CD8-positive, alpha-beta memory T cell (primary cell): ENCODE measurements at places on chromosomes 7 and 10. TPM values are rescaled to one million over a fixed set of nuclear protein-coding genes. Genes with fewer than 3 reads are reported as not detected.

DNA sequence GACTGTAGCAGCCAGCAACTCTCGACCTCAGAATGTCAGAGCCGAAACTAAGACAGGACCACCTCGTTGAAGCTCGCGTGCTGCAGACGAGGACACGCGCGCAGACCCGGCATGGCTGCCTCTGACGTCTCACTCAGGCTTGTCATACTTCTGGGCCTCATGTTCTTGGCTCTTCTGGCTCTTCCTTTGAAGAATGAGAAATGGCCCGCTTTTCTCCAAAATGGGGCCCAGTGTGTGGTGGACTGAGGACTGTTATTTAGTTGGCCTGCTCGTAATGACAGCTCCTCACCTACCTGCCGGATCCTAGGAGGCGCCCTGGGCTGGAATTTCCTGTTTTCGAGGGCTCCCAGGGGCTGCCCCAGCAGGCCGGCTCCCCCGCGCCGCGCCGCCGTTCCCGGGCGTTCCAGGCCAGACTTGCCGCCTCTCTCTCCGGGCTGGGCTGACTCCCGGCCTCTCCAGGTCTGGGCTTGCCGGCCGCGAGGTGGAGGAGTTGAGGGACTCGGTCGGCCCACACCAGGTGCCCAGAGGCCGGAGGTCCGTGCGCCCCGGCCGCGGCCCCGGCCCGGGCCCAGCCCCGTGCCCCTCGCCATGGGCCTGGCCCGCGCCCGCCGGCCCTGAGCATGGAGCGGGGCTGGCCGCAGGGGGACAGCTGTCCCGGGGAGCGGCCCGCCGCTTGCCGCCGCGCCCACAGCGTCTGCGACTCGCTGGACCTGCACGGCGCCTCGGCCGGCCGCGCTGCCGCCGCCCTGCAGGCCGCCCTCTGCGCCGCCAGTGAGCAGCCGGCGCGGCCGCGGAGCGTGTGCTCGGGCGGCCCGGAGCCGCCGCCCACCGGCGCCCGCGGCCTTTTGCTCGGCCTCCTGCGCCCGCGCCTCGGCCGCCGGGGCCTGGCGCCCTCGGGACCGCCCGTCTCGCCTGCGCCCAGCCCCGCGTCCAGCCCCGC lies 28.1 kb downstream of the AGAP3 start:
- DNase-seq = no peak
- no peaks in the 10 kb centered on the region for H3K36me3 ChIP-seq
- H3K4me1 ChIP-seq = peaks cover 12% of the 10 kb centered on the region
- no peak overlapping the region for H3K4me3 ChIP-seq

GRCh38 chr10:78065611-78066010 lies 31.9 kb downstream of the RPS24 start:
- no peak overlapping the region for H3K27ac ChIP-seq
- no peak overlapping the region for H3K4me3 ChIP-seq
- no peaks in the 10 kb centered on the region for H3K4me1 ChIP-seq
- no peak for DNase-seq

GRCh38 chr10:95547791-95548435 lies 13.3 kb downstream of the SORBS1 start:
- no peaks in the 10 kb centered on the region for H3K4me1 ChIP-seq
- no peak overlapping the region for H3K27ac ChIP-seq
- DNase-seq = no peak
- H3K36me3 ChIP-seq = no peaks in the 10 kb centered on the region
- H3K27me3 ChIP-seq = no peaks in the 10 kb centered on the region
- H3K4me3 ChIP-seq = no peak overlapping the region

The NUTM2A gene
- total RNA-seq = 0.48 TPM

The AKR1C3 gene
- total RNA-seq = not detected

DNA sequence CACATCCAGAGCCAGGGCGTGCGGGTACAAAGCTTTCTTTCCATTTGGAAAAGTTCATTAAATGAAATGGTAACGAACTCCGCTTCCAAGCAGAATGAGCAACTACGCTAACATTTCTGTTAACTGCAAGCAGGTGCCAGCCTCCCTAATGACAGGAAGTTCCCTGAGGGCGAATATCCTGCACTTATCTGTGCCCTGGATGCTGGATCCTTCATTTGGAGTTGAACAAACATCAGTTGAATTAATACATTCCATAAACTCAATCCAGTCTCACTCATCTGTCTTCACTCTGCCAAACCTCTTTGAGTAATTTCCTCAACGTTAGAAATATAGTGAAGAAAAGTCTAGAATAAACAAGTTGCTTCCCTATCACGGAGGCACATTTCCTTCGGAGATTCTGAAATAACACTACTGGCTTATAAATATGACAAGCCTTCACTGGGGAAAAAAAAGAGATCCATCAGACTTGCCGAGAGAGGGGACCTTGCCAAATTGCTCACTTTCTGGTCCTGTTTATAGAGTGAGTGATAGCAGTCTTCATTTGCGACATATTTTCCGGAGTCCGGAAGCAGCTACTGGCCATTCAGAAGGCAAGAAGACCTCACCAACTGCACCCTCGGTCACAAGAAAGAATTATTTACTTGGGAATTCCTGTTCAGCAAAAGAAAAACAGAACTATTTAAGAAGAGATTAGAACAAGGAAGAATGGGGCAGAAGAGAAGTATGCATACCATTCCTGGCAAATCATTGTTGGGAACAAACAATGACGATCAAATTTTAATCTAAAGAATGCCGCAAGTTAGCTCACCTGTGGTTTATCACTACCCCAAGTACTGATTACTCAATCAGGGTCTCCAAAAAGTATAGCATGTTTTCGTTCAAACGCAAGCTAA lies 196.4 kb downstream of the FAM107B start:
- no peak overlapping the region for H3K27ac ChIP-seq
- DNase-seq = no peak
- no peaks in the 10 kb centered on the region for H3K27me3 ChIP-seq
- H3K36me3 ChIP-seq = no peaks in the 10 kb centered on the region

GRCh38 chr10:111875725-111876124 lies 307.8 kb downstream of the GPAM start:
- DNase-seq = no peak
- no peak overlapping the region for H3K27ac ChIP-seq
- H3K36me3 ChIP-seq = no peaks in the 10 kb centered on the region
- no peak overlapping the region for H3K4me3 ChIP-seq
- H3K27me3 ChIP-seq = no peaks in the 10 kb centered on the region

- no peak for DNase-seq
- H3K4me3 ChIP-seq = no peak overlapping the region
- no peaks in the 10 kb centered on the region for H3K4me1 ChIP-seq
- no peaks in the 10 kb centered on the region for H3K27me3 ChIP-seq
- H3K36me3 ChIP-seq = no peaks in the 10 kb centered on the region
These were observed 145.7 kb downstream of the ELAPOR2 start for GRCh38 chr7:86913709-86914108.
